Stomach (tissue), 19 donors: ENCODE measurements at places on chromosomes 1 and 21. TPM values are rescaled to one million over a fixed set of nuclear protein-coding genes. Genes with fewer than 3 reads are reported as not detected.

GRCh38 chr1:172266528-172267174, 153.8 kb upstream of the C1orf105 start:
- DNase-seq, result no peak

- peak; percentile 6 for DNase-seq
Measured at GRCh38 chr1:157734321-157734720, 33.8 kb upstream of the FCRL3 start.

GRCh38 chr1:3372317-3372716, 82.1 kb upstream of the ARHGEF16 start:
- DNase-seq, result no peak

Gene IVL
- total RNA-seq, result not detected

Gene PTPN7
- total RNA-seq, result 16.3 TPM
